ENCODE measurements at places on chromosomes 4 and X. TPM values are rescaled to one million over a fixed set of nuclear protein-coding genes. Genes with fewer than 3 reads are reported as not detected.

The NPFFR2 gene
- not detected for polyA plus RNA-seq

The PNMA6F gene
- not detected for polyA plus RNA-seq

The CD38 gene
- 60.9 TPM for polyA plus RNA-seq

The ADRA2C gene
- not detected for polyA plus RNA-seq

The FOXR2 gene
- polyA plus RNA-seq: not detected

The DSPP gene
- not detected for polyA plus RNA-seq

The C4orf17 gene
- not detected for polyA plus RNA-seq

The CT83 gene
- not detected for polyA plus RNA-seq

The NAT8L gene
- polyA plus RNA-seq: not detected

The EDNRA gene
- polyA plus RNA-seq: not detected

The ACOT9 gene
- polyA plus RNA-seq: 17.1 TPM

All from immature natural killer cell (primary cell).